Gastroesophageal sphincter (tissue), 4 donors: ENCODE measurements at places on chromosomes 1 and 21. TPM values are rescaled to one million over a fixed set of nuclear protein-coding genes. Genes with fewer than 3 reads are reported as not detected.

DNA sequence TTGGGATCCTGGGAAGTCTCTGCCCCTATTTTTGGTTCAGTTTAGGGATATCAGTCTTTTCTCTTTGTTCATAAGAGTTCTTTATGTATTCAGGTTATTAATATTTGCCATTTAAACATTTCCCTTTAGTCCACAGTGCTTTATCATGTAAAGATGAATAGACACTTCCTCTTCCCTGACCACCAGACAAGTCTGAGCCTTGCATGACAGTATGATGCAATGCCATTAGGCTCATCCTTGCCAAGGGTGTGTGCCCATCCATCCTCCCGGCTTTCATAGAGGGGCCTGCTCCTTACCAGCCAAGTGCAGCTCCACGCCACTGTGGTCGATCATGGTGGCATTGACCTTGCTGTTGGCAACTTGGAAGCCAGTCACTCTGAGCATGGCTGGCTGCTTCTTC, 52.1 kb downstream of the ZSCAN20 start:
- ATAC-seq = no peak

DNA sequence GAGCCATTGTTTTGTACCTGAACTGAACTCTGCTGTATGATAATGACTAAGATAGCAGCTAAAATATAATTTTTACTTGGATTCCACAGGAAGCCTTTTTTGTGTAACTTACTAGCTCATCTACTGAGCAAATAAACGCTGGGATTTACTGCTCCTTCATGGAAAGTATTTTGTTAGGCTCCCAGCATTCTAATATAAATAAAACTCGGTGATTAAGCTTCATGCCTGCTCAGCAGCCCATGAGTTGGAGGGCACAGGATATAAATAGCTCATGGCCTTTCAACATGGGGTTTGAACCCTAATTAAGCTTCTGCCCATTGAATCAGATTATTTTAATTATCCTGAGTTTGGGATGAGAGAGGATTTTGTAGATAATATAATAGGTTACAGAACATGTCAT, 180.0 kb downstream of the PCP4 start:
- ATAC-seq = no peak

DNA sequence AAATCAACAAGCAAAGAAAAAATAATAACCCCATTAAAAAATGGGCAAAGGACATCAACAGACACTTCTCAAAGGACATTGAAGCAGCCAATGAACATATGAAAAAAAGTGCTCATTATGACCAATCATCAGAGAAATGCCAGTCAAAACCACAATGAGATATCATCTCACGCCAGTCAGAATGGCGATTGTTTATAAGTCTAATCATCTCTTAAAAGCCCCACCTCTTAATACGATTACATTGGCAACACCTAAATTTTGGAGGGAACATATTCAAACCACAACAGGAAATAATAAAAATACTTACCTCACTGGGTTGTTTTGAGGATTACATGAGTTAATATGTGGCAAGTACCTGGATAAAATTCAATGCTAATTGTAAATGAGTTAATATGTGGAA, 57.1 kb upstream of the PLPPR4 start:
- no peak for ATAC-seq

TBX19 gene
- total RNA-seq = 1.3 TPM

PDZK1 gene
- total RNA-seq = not detected

FMN2 gene
- total RNA-seq = 8.6 TPM
